NCI-H460 (cell line): ENCODE measurements at places on chromosomes 3 and 15.

- DNase-seq: no peak
These were observed 47.2 kb upstream of the MME start for GRCh38 chr3:155032918-155033317.

GRCh38 chr3:16842272-16843270, 42.2 kb upstream of the PLCL2 start:
- no peak for DNase-seq

DNA sequence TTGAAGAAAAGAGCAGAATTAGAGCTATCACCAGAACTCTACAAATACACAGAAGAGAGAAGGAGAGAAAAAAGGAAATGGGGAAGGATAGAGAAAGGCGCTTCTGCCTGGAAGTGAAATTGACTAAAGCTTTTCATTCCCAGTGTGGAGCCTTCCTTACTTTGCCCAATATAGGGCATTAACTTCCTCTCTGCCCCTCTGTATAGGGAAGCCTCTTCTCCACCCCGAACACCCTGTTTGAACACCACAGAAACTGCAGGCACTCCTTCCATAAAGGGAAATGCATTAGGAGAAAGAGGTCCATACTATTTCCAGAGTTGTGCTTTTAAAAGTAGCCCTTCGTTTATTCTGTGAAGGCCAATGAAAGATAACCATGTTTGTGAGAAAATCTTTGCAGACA, 248.5 kb downstream of the RAP2B start:
- DNase-seq: no peak

DNA sequence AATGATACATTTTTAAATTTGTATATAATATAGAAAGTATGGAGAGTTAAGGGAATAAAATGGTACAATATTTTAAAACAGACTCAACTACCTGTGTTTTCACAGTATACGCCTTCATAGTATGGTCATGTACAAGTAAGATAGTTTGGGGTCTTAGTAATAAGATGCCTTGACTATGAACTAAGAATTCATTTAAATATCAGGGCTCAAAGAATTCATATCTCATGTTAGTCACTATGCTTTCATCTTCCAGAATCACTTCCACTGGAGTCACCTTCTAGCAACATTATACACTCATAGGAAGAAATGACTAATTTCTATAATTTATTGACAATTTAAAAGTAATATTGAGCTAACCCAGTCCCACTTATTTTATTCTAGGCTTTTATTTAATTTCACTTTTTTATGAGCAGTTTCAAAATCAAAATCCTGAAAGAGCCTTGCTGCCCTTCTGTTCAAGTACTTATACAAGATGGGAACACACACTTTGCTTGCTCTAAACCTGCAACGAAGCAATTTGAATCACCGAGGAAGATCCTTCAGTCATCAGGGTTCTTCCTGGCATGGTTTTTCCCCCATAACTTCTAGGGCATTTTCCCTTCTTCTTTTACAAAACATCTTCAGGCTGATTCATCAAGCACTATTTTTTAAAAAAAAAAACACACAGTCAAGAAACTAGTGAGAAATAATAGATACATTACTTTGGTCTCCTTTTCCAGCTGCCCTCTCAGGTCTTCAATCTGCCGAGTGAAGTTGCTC, 94.1 kb downstream of the MYH15 start:
- DNase-seq: no peak

DNA sequence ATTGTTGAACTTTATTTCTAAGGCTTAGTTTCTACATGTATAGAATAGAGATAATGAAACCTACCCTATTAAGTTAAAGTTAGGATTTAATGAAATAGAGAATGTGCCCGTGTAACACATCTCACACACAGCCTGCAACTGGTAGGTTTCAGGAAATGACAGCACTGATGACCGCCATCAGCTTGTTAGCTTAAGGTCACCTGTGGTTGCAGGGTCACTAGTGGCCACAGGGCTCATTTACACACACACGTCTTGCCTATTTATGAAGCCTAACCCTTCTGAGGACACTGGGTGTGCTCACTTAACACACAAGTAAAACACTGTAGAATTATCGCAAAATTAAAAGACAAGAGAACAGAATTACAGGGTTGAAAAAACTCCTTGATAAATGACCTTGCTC, 20.1 kb downstream of the CHRM5 start:
- DNase-seq: no peak

- no peak for DNase-seq
These were observed 3.1 kb upstream of the ATP10A start for GRCh38 chr15:25866251-25866650.

GRCh38 chr3:43154980-43155379, 49.1 kb upstream of the POMGNT2 start:
- DNase-seq: no peak

- DNase-seq: no peak
These were observed 2.1 kb downstream of the ABHD17C start for GRCh38 chr15:80697075-80697685.

DNA sequence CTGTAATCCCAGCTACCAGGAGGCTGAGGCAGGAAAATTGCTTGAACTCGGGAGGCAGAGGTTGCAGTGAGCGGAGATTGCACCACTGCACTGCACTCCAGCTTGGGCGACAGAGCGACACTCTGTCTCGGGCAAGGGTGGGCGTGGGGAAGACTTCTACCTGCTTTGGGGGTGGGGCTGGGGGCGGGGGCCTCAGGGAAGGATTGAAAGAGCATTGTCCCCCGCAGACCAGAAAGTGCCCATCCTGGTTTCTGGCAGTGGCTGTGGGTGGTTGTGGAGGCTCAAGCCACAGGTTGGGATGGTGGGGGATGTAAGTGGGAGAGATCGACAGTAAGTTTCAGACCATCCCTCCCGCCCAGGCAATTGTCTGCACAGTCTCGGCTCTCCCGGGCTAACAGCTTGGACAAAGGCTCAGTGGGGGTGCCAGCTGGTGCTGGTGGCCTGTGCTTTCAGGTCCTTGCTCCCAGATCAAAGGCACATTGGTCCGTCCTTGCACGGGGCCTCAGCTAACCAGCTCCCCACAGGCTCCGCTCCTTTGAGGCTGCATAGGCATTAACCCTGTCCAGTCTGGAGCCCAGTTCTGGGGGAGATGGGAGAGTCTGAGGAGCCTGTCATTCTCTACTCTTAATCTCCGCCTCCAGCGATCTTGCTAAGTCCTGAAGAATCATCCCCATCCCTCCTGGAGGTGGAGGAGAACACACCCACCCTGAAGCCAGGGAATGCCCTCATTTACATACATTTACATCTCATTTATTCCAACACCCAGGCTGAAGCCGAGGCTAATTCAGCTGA, 8.6 kb downstream of the SCN5A start:
- DNase-seq: no peak

GRCh38 chr3:194306109-194306686, 44.9 kb downstream of the CPN2 start:
- DNase-seq: no peak

DNA sequence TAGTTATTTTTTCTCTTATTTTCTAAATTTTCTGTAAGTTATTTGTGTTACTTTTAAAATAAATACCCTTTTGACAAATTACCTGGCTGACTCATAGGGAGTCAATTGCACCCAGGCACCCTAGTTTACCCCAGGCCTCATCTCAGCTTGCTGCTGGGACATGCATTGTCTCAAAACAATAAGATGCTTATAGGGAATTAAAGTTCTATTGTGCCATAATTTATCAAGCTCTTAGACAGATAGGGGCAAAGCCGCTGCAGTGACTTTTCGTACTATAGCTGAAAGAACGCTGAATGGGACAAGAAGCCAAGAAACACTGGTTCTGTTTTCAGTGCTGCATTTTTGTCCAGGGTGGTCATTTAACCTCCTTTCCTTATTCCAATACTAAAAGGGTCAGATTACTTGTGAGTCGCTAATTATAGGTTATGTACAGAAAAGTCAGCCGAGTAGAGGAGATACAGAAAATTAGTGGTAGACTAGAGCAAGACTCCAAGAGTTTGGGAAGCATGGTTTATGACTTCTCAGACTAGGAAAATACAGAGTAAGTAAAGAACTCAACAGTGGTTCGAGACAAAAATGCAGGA, 50.3 kb downstream of the EXD1 start:
- no peak for DNase-seq

DNA sequence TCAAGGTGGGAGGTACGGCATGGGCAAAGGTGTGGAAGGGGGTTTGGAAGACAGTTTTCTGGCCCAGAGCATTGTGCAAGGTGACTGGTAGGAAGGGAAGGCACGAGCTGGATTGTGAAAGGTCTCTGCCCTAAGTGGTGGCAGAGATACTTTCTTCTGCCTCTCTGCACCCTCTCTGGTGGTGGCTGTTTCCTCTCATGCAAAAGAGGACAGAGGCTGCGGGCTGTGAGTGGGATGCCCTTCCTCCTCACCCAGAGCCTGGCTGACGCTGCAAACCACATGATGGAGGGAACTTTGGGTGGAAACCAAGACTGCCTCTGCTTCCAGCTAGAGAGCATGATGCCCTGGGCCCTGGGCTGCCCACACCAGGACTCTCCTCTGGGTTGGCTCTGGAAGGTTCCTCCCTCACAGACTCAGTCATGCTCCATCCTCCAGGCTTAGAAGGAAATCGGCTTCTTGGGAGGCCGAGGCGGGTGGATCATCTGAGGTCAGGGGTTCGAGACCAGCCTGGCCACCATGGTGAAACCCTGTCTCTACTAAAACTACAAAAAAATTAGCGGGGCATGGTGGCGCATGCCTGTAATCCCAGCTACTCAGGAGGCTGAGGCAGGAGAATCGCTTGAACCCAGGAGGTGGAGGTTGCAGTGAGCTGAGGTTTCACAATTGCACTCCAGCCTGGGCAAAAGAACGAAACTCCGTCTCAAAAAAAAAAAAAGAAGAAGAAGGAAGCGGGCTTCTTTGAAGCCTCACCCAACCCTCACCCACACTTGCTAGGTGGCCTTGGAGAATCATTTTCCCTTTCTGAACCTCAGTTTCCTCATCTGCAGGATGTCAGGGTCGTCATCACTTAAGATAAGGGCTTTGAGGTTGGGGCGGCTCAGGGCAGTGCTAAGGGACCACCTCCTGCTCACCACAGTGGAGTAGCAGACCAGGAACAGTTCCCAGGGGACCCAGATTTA, 8.3 kb downstream of the PSTPIP1 start:
- DNase-seq: no peak

- no peak for DNase-seq
These were observed 131.9 kb downstream of the ANO10 start for GRCh38 chr3:43489930-43490329.

DNA sequence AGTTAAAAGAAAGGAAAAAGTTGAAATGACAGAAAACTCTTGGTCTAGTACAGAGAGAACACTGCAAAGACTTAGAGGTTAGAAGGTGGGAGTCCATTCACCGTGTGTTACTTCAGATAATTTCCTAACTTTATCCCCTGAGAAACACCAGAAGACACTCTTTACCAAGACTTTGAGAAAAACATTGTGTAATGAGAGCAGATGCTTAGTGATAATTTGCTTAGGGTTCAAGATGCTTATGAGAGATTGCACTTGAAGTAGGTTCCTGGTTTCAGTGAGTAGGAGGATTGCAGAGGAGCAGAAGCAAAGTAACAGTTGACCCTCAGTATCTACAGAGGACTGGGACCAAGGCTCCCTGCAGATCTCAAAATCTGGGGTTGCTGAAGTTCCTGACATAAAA, 594.1 kb downstream of the NR2F2 start:
- no peak for DNase-seq

- no peak for DNase-seq
These were observed 18.1 kb upstream of the RAF1 start for GRCh38 chr3:12681943-12682390.

- DNase-seq: no peak
These were observed 284.3 kb downstream of the UACA start for GRCh38 chr15:70479056-70479455.

- no peak for DNase-seq
These were observed 20.2 kb upstream of the PPM1L start for GRCh38 chr3:160735826-160736225.

GRCh38 chr3:182784542-182784941, 8.8 kb upstream of the ATP11B start:
- no peak for DNase-seq

DNA sequence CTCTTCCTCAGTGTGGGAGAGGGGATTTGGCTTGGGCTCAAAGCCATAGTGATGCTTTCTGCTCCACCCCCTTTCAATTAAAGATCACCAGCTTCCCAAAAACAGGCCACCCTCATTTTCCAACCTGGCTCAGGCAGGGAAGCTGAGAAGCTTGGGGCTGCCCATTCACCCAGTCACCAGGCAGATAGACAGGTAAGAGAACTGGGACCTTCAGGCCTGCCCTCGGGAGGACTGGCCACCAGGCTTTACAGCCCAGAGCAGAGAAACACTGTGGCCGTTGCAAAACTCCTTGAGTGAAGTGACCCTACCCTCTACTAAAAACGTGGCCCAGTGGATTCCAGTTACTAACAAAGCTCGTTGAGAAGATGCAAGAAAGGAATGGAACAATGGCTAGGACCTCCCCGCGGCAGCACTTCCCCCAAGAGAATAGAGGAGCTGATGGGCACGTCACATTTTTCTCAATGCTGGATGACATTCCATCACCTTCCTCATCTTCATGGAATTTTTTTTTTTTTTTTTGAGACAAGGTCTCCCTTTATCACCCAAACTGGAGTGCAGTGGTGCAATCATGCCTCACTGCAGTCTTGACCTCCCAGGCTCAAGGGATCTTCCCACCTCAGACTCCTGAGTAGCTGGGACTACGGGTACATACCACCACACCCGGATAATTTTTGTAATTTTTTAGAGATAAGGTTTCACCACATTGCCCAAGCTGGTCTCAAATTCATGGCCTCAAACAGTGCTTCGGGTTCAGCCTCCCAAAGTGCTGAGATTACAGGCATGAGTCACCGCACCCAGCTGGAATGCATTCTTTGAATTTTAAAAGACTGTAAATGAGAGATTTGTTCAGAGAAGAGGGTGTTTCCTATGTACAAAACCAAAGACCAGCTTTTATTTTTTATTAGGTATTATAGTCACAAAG, 37.9 kb downstream of the LIPC start:
- no peak for DNase-seq

- DNase-seq: no peak
These were observed 271.0 kb upstream of the TBL1XR1 start for GRCh38 chr3:177468331-177468730.

DNA sequence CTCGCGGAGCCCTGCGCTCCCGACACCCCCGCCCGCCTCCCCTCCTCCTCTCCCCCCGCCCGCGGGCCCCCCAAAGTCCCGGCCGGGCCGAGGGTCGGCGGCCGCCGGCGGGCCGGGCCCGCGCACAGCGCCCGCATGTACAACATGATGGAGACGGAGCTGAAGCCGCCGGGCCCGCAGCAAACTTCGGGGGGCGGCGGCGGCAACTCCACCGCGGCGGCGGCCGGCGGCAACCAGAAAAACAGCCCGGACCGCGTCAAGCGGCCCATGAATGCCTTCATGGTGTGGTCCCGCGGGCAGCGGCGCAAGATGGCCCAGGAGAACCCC, 464 bp downstream of the SOX2 start:
- no peak for DNase-seq

GRCh38 chr3:119810018-119810435, 28.1 kb downstream of the NR1I2 start:
- DNase-seq: no peak
